ENCODE measurements at places on chromosomes 2 and 18.

- no peak for DNase-seq
These were observed 20.5 kb upstream of the BCL2L11 start for GRCh38 chr2:111100087-111100764.

DNA sequence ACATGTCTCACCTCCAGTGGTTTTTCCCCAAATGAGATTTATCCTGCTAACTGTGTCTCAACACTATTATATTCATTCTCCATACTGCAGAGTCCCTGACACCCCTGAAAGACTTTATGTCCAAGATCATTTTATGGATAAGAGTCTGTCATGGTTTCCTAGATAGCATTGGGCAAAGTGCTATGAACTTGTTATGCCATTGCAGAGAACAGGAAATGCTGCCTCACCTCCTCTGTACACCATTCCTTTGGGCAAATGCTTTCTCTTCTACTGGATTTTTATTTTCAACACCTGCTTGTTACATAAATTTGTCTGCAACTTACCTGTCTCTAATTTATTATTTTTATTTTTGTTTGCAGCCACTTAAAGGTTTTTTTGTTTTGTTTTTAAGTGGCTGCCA, 652.5 kb upstream of the FAM98A start:
- DNase-seq: no peak

DNA sequence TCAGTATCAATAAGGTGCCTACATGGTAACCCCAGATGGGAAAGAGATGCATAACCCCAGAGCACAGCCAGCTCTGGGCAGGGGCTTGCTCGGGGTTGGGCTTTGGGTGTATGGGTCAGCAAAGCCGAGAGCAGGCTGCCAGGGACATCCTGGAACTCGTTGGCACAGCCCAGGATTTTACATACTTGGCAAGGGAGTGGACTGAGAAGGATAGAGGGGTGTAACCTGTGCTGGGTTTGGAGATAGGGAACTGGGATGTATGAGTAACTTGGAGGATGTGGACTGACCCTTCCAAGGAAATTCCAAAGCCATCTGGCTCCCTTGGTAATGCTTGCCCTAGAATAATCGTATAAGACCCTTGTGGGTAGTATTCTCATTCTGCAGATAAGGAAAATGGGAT, 44.2 kb downstream of the GPR39 start:
- DNase-seq: no peak

GRCh38 chr2:42723465-42723864, 40.5 kb downstream of the OXER1 start:
- no peak for DNase-seq

DNA sequence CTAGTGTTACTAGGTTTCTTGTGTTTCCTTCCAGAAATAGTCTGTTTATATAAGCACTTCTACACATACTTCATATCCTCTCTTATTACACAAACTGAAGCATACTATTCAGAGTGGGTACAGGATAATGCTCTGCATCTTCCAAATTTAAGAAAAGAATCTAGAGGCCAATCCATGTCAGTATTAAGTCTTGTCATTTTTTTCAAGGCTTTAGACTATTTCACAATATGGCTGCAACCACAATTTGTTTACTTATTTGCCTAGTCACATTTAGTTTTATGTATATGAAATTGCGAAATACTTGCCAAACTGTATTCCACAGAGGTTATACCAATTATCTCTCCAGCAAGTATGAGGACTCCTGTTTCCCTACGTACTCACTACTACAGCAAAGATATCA, 27.9 kb downstream of the IWS1 start:
- no peak for DNase-seq

DNA sequence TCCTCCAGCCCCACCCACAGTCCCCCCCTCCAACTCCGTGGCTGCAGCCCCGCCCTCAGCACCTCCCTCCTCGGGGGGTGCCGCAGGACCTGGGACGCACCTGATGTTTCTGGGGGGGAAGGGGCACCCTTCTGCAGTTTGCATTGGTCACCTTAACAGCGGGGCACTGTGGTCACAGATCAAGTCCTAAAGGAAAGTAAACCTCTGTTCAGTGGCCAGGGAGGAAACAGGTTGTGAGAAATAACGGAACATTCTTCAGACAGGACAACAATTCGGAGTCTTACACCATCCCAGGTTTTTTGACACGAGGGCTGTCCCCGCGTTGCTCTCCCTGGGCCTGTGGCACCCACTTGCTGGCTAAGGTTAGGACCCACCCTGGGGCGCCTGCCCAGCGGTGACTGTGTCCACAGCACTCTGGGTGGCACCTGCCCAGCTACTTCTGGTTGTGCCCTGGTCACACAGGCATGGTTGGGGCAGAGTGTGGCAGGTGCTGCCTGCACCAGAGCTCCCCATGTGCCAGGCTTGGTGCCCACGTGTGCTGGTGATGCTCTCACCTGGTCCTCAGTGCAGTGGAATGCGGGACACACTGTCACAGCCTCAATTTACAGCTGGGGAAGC, 93.5 kb upstream of the OTOS start:
- no peak for DNase-seq

All from stimulated activated CD8-positive, alpha-beta memory T cell treated with anti-CD3 and anti-CD28 coated beads, Interleukin-12 subunit alpha, Interleukin-12 subunit beta, amount 100 ng/mL, for 4 hours (primary cell).